ENCODE measurements at places on chromosomes 3 and 15.

GRCh38 chr3:99545941-99546580, 92.3 kb upstream of the COL8A1 start:
- no peak overlapping the region for H3K27ac ChIP-seq
- no peaks in the 10 kb centered on the region for H3K27me3 ChIP-seq
- no peak for DNase-seq
- H3K4me3 ChIP-seq: no peak overlapping the region

DNA sequence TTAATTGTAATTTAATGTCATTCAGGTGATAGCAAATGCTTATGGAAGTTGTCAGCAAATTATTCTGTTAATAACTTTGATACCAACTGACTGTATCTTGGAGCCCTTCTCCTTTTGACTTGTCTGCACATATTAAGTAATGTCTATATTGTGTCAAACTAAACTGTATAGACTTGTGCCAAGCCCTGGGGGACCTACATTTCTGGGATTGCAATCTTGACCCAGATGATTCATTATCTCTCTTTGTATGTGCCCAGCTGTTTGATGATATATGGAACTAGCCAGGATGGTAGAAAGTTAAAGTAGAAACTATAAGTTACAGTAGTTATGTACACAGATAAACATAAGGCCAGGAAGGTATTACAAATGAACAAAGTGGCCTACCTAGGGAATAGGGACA, 402.8 kb upstream of the RARB start:
- no peak overlapping the region for H3K27ac ChIP-seq
- no peaks in the 10 kb centered on the region for H3K36me3 ChIP-seq
- H3K27me3 ChIP-seq: no peaks in the 10 kb centered on the region

- peaks cover 14% of the 10 kb centered on the region for H3K4me1 ChIP-seq
- no peak overlapping the region for H3K4me3 ChIP-seq
- DNase-seq: no peak
Measured at GRCh38 chr3:177491296-177492032, 294.2 kb upstream of the TBL1XR1 start.

DNA sequence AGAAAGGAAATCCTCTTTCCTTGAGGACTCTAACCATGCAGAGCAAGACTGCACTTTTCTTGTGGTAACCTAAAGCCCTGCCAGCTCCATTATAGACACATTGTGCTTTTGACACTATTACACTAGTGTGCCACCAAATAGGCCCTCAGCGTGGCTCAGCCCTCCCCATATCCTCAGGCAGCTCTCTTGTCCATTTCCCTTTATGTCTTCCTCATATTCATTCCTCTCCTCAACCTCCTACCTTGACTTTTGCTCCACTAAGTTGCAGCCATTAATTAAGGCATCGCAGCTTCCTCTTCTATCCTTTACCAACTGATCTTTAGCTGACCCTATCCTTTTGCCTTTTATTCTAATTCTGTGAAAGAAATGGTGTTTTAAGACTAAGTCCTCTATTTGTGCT, 3.7 kb downstream of the ATG7 start:
- no peak overlapping the region for H3K4me3 ChIP-seq
- H3K4me1 ChIP-seq: peaks cover 54% of the 10 kb centered on the region
- DNase-seq: no peak
- H3K27ac ChIP-seq: no peak overlapping the region

- peaks cover 12% of the 10 kb centered on the region for H3K27me3 ChIP-seq
- peaks cover 7% of the 10 kb centered on the region for H3K4me1 ChIP-seq
Measured at GRCh38 chr3:43638594-43639447, 17.0 kb upstream of the ANO10 start.

DNA sequence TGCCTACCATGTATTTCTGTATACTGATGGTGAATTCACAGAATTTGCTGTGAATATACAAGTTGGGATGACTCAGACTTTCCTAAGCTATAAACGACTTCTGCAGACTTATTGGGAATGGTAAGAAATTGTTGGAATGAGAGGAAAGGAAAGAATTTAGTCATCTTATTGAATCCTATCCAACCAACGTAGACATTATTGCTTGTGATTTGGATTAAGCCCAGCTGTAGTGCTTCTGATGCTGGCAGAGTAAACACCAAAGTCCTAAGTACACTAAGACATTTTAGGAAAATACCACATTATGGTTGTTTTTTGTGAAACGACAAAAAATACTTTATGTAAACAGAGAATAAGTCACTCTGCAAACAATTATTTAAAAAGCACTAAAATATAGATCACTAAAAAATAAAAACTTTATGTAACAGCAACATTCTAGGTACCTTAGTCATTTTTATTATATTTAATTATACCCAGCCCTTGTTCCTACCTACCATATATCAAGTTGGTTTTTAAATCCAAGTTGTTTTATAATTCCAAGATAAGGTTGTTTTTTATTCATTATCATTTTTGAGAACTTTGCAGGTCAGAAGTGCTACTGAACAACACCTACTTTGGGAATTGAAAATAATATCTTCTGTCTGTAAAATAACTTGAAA, 99.2 kb upstream of the MLF1 start:
- H3K36me3 ChIP-seq: no peaks in the 10 kb centered on the region
- H3K27ac ChIP-seq: no peak overlapping the region
- DNase-seq: no peak
- H3K27me3 ChIP-seq: no peaks in the 10 kb centered on the region
- no peak overlapping the region for H3K4me3 ChIP-seq

DNA sequence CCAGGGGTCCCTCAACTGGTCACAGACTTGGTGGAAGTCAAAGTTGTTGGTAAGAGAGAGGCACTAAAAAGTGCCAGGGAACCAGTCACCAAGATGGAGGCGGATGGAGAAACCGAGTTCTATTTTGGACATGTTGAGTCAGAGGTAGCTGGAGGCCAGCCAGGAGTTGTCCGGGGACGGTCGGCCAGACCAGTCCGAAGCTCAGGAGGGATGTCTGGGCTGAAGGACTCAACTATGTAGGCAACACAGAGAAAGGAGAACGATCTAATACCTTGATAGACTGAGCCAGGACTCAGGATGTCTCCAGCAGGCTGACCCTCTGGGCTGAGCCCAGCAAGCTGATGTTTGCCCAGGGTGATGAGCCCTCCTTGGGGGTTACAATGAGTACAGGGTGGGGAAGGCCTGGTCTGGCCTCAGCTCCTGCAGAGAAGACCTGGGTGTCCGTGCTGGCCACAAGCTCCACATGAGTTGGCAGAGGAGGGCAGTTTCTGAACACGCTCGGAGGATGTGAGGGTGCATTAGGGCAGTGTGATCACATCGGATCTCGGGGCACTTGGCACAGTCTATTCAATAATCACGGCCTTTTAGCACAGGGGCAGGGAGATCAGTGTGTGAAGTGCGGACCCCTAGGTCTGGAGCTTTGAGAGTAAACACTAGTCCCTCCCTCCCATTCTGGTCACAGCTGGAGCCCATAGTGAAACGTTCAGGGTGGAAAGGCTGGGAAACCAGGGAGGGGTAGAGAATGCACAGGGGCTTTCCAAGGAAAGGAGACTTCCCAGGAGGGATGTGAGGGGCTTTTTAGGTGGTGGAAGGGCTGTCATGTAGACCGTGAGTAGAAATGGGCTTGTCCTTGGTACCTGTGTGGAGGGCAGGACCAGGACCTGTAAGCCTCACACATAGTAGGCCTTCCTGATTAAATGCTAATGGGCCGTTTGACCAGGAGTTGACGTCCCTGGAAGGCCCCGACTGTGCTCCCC, 111.9 kb downstream of the ETFA start:
- H3K27ac ChIP-seq: no peak overlapping the region
- no peak overlapping the region for H3K4me3 ChIP-seq
- no peak for DNase-seq
- H3K4me1 ChIP-seq: peaks cover 2% of the 10 kb centered on the region

GRCh38 chr3:141039589-141039988, 11.6 kb upstream of the SPSB4 start:
- no peaks in the 10 kb centered on the region for H3K36me3 ChIP-seq
- H3K4me1 ChIP-seq: no peaks in the 10 kb centered on the region
- peaks cover 21% of the 10 kb centered on the region for H3K27me3 ChIP-seq
- H3K27ac ChIP-seq: no peak overlapping the region

GRCh38 chr3:142904639-142905436, 16.0 kb upstream of the PCOLCE2 start:
- no peak overlapping the region for H3K4me3 ChIP-seq
- H3K4me1 ChIP-seq: peaks cover 4% of the 10 kb centered on the region
- no peak for DNase-seq
- H3K27ac ChIP-seq: no peak overlapping the region

GRCh38 chr15:79394231-79394630, 37.9 kb upstream of the MINAR1 start:
- no peaks in the 10 kb centered on the region for H3K27me3 ChIP-seq
- H3K4me1 ChIP-seq: no peaks in the 10 kb centered on the region
- no peak overlapping the region for H3K27ac ChIP-seq
- no peak overlapping the region for H3K4me3 ChIP-seq
- H3K36me3 ChIP-seq: no peaks in the 10 kb centered on the region
- no peak for DNase-seq

DNA sequence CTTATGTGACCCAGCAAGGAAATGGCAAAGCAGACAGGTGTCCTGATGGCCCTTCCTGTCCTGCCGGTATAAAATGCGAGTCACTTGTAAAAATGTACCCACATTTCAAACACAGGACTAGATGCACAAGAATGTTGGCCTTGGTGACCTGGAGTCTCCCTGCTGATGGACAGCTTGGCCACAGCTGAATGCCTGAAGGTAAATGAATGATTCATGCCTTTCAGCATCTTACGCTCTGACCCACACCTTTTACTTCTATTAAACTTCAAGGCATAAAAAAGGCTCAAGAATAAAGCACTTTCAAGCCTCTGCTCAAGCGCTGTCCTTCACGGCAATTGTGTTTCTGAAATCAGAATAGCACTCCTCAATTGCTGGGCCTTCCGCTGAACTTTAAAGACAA, 228.0 kb upstream of the SLCO3A1 start:
- H3K27ac ChIP-seq: no peak overlapping the region
- no peak for DNase-seq
- no peaks in the 10 kb centered on the region for H3K36me3 ChIP-seq
- H3K4me1 ChIP-seq: no peaks in the 10 kb centered on the region
- peaks cover 9% of the 10 kb centered on the region for H3K27me3 ChIP-seq

DNA sequence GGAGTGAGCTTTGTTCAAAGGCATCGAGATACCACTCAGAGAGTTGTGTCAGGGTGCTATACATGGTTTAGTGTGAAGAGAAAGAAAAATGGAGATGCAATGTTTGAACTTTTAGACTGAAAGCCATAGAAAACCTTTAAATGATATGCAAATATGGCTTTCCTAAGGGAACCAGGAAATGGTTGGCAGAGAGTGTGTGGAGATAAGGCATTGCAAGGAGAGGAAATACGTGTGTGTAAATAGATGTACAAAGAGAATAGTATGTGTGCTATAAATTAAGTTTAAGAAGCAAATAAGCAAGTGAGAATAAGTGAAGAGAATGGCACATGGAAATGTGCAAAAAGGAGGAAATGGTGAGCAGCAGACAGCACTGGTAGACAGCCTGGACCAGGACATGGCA, 198.1 kb downstream of the SLC9A9 start:
- peaks cover 6% of the 10 kb centered on the region for H3K36me3 ChIP-seq
- no peak overlapping the region for H3K27ac ChIP-seq
- no peaks in the 10 kb centered on the region for H3K4me1 ChIP-seq
- no peak for DNase-seq
- H3K4me3 ChIP-seq: no peak overlapping the region

DNA sequence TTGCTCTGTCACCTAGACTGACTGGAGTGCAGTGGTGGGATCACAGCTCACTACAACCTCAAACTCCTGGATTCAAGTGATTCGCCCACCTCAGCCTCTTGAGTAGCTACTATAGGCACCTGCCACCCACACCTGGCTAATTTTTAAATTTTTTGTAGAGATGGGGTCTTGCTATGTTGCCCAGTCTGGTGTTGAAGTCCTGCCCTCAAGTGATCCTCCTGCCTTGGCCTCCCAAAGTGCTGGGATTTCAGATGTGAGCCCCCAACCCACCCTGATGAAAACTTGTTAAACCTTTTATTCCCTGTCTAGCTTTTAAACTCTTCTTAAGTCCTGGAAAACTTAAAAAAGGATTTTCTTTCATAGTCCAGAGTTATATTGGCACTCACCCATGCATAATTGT, 2.6 kb downstream of the ECT2 start:
- H3K27me3 ChIP-seq: no peaks in the 10 kb centered on the region
- peak overlapping the region; percentile 37 for H3K27ac ChIP-seq
- H3K4me1 ChIP-seq: peaks cover 50% of the 10 kb centered on the region
- DNase-seq: no peak
